ENCODE measurements at places on chromosomes 16 and 17.

- no peak for DNase-seq
These were observed 1.9 kb downstream of the ENDOV start for GRCh38 chr17:80416940-80417293.

- DNase-seq: no peak
These were observed 18.4 kb downstream of the CNTNAP1 start for GRCh38 chr17:42700586-42701289.

- no peak for DNase-seq
These were observed 65.5 kb downstream of the IQCK start for GRCh38 chr16:19783363-19784182.

- DNase-seq: no peak
These were observed 39.8 kb upstream of the TMC5 start for GRCh38 chr16:19377864-19378263.

DNA sequence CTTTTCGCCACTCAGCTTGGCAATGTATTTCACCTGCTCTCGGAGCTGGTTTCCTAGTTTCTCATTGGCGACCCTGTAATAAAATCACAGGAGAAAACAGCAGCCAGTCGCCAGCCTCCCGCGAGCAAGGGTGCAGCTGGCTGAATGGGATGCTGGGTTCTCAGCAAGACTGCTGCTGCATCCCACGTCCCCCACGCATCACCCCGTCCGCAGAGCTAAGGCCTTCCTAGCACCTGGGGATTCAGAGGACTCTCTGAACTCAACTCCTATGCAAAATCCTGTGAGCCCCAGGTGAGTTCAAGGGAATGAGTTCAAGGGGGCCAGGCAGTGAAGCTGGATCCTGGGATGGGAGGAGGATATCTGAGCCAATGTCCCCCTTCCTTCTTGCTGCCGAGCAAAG lies 29.3 kb downstream of the DHX38 start:
- no peak for DNase-seq

DNA sequence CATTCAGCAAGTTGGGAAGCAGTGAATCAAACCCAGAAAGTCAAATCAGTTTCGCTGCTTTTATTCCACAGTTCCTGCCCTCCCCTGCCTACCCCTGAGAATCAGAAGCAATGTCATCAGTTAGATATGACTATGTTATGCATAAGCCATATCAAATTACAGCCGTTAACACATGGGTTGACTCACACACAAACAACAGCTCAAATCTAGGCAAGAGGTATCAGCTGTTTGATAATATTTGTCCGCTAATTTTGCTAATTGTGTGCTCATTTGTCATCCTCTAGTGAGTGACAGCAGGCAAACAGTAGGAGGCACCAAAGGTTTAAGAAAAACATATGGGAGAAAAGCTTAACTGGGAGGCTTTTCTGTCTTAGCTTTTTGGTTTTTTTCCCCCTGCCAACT lies 327.4 kb upstream of the CCL2 start:
- DNase-seq: no peak

DNA sequence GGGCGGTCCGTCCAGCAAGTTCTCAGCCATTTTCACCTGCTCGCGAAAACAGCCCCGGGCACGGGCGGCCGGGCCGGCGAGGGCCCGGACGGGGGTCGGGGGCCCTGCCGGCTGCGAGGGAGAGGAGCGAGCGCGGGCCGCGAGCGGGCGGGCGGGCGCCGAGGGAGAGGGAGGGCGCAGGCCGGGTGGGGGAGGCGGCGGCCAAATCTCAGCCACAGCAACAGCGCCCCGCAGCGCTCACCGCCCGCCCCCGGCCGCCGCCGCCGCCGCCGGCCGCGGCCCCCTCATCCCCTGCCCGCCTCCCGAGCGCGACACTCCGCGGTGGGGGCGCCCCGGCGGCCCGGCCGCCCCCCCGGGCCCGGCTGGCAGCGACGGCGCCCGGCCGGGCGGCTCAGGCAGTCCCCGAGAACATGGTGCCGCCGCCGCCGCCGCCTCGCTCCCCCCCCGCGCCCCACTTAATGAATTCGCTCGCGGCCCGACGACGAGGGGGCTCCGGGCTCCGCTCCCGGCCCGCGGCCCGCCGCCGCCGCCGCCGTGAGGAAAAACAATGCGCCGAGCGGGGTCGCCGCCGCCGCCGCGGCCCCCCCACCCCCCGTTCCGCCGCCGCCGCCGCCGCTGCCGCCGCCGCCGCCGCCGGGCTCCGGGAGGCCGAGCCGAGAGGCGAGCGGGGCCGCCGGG lies 487 bp downstream of the CREBBP start:
- peak; percentile 61 for DNase-seq

DNA sequence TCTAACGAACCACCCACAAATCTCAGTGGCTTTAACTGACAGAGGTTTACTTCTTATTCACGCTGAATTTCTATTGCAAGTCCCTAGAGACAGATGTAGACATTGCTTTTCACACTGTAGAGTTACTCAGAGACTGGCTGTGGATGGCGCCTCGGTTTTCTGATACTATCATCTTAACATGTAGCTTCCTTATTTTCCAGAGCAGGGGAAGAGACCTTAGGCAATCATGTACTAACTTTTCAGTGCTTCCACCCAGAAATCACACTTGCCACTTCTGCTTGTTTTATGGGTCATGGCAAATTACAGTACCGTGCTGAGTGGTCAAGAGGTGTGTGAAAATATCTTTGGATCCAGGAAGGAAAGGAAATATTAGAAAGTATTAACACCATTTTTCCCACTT lies 65.4 kb downstream of the MAF start:
- DNase-seq: no peak

DNA sequence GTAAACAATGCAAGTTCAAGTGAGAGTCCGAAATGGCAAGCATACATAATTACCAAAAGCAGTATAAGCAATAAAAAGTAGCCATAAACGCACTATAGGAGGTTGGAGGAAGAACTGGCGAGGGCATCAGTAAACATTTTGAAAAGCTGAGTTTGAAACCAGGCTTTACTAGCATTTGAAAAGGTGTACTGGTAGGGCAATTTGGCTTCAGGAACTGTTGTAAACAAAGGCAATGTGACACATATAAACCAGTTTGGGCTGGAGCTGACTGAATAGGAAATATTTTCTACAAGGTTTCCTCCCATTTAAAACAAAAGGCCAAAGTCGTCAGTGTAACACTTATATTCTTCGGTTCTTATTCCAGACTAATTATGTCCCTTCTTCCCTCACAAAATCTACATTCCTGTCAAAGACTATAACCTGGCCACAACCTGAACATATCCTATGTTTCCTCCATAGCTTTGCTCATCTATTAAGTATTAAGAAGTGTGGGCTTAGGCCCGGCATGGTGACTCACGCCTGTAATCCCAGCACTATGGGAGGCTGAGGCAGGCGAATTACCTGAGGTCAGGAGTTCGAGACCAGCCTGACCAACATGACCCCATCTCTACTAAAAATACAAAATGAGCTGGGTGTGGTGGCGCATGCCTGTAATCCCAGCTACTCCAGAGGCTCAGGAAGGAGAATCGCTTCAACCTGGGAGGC lies 7.8 kb downstream of the CBX1 start:
- DNase-seq: no peak

- DNase-seq: no peak
These were observed 5.8 kb downstream of the SOCS1 start for GRCh38 chr16:11250091-11250785.

DNA sequence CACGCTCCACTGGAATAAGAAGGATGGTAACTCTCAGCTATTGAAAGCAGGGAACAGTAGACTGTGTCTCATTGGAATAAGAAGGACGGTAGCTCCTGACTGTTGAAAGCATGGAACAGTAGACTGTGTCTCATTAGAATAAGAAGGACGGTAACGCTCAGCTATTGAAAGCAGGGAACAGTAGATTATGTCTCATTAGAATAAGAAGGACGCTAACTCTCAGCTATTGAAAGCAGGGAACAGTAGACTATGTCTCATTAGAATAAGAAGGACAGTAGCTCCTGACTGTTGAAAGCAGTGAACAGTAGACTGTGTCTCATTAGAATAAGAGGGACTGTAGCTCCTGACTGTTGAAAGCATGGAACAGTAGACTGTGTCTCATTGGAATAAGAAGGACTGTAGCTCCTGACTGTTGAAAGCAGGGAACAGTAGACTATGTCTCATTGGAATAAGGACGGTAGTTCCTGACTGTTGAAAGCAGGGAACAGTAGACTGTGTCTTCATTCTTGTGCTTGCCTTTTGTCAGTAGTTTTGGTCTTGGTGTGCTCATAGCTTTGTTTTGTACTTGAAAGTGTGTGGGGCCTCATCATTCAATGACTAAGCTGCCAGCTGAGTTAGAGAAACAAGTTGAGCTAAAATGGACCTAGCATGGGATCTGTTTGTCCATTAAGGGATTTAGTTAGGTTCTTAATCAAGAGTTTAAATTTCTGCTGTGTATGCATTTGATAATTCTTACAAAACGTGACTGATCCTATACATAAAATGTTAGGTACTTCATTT lies 58.5 kb downstream of the BANP start:
- no peak for DNase-seq

GRCh38 chr17:35255316-35255715 lies 12.4 kb downstream of the SLFN5 start:
- DNase-seq: no peak

- DNase-seq: no peak
These were observed 25.4 kb upstream of the ARL4D start for GRCh38 chr17:43373356-43373755.

Data from activated CD8-positive, alpha-beta memory T cell treated with anti-CD3 and anti-CD28 coated beads for 1 hour (primary cell).